ENCODE measurements at places on chromosomes 3 and 15.

DNA sequence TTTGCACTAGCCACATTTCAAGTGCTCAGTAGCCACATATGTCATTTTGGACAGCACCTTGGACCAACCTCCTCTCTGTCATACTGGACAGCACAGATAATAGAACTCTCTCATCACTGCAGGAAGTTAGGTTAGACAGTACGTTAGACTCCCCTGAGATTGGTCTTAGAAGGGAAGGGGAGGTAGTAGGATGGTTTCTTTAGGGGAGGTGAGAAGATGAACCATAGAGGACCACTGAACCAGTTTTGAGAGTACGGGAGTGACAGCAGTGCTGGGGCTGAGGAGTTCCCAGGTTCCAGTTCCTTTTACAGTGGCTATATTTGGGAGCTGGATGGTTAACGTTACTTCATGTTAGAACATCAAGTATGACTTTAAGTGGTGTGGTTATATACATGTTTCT lies 7.8 kb downstream of the LRCH3 start:
- no peaks in the 10 kb centered on the region for H3K36me3 ChIP-seq
- no peaks in the 10 kb centered on the region for H3K27me3 ChIP-seq
- peaks cover 2% of the 10 kb centered on the region for H3K4me1 ChIP-seq
- no peak overlapping the region for H3K4me3 ChIP-seq
- no peak for DNase-seq
- H3K27ac ChIP-seq = no peak overlapping the region

DNA sequence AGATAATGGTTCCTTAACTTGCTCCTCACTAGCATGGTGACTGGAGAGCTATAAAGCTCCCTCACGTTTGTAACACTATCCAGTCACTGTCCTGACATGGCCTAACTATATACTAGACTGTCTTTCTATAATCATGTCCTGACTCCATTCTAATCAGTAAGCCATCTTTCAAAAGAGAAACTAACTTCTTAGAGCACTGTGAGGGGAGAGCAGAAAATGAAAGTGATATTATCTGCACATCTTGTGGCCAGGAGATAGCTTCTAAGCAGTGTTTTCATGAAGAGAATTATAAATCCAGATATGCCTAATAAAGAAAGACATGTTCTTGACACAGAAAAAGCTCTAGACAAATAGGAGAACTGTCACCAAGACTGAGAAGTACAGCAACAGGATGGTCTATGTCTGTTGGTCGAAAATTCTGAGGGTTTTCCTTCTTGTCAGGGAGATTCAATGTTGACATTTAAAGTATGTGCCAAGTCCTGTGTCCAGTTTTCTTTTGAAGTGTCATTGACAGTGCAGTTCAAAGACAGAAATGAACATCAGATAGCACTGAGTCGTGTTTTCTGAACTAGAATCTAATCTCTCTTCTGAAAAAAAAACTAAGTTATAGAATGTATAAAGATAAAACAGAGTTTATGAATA lies 230.6 kb upstream of the PEX5L start:
- H3K4me3 ChIP-seq = no peak overlapping the region
- H3K27ac ChIP-seq = no peak overlapping the region
- no peak for DNase-seq
- no peaks in the 10 kb centered on the region for H3K4me1 ChIP-seq
- H3K36me3 ChIP-seq = no peaks in the 10 kb centered on the region

GRCh38 chr3:153960458-153961074 lies 160.6 kb upstream of the ARHGEF26 start:
- no peaks in the 10 kb centered on the region for H3K36me3 ChIP-seq
- no peaks in the 10 kb centered on the region for H3K4me1 ChIP-seq
- no peak for DNase-seq
- H3K4me3 ChIP-seq = no peak overlapping the region

DNA sequence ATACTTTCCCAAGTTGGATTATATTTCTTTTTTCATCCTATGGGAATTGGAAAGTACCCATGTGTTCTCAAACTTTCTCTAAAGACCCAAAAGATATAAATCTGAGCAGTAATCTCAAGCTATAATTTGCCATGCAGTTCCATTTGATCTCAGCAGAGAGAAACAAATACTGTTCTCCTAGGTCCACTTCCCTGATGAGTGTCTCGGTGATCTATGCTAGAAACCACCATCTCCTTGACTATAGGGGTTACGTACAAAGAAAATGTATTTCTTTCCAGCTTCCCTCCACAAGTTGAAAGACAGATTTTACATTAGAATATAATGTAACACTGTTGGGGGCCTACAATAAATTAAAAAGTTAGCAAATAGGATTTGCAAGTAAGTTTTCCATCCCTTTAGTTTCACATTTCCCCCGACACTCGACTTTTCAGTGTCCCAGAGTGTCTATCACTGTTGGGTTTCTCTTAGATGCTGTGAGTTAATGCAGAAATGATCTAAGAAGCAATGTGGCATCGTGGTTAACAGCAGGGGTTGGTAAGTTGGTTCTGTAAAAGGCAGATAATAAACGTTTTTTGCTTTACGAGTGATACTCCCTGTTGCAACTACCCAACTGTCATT lies 465.1 kb upstream of the CFAP20DC start:
- H3K4me3 ChIP-seq = no peak overlapping the region
- H3K4me1 ChIP-seq = no peaks in the 10 kb centered on the region
- peak; percentile 31 for DNase-seq
- no peak overlapping the region for H3K27ac ChIP-seq
- H3K36me3 ChIP-seq = no peaks in the 10 kb centered on the region

DNA sequence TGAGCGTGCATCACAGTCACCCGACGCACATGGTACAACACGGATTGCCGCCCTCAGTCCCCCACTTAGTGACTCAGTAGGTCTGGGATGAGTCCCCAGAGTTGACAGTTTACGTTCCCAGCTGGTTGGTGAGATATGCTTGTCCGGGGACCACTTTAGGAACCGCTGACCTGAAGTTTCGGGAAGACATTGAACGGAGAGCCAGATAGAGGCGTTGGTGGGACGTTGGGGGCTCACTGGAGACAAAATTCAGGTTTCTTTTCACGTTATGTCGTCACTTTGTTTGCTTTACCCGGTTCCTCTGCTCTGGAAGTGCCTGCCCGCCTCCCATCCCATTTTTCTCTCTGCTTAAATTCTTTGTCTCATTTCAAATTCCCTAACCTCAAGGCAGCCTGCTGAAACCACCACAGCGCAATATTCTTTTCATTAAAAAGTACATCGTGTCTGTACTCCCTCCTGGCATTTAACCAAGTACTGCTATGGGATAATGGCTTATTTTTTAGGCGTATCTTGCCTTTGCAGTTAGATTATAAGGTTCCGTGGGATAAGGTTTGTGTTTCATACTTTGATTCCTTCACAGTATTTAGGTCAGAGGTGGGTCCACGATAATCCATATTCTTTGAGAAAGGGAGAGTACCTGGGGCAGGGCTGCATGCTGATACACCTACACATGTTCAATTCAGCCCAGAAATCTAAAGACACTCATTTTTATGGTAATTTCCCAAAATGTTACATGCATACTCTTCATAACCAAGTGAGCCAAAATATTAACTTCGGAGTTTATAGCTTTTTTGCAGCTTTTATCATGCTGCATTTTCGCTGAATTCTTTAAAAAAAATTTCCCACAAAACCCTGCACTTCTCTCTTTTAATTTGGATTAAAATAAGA lies 921 bp downstream of the LMLN start:
- peaks cover 9% of the 10 kb centered on the region for H3K4me1 ChIP-seq
- H3K27me3 ChIP-seq = peaks cover 3% of the 10 kb centered on the region
- peaks cover 12% of the 10 kb centered on the region for H3K36me3 ChIP-seq
- no peak overlapping the region for H3K27ac ChIP-seq
- DNase-seq = no peak
- peak overlapping the region; percentile 61 for H3K4me3 ChIP-seq

DNA sequence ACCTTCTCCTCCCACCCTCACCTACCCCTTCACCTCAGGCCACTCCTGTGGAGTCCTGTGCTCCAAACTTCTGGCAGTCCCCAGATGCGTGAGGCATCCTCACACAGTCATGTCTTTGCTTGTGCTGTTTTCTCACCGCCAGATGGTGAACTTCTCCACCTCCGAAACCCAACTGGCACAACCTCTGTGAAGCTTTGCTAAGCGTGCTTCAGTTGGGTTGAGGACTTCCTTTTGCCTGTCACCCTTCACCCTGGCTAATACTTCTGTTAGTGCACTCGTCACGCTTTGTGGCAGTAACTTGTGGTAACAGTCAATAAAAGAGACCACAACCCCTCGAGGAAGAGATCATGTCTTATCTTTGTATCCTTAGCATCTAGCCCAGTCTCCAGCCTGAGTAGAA lies 42.0 kb upstream of the SKOR1 start:
- H3K4me1 ChIP-seq = peaks cover 49% of the 10 kb centered on the region
- peak overlapping the region; percentile 98 for H3K27ac ChIP-seq
- DNase-seq = peak; percentile 95
- peak overlapping the region; percentile 32 for H3K4me3 ChIP-seq
- no peaks in the 10 kb centered on the region for H3K27me3 ChIP-seq

DNA sequence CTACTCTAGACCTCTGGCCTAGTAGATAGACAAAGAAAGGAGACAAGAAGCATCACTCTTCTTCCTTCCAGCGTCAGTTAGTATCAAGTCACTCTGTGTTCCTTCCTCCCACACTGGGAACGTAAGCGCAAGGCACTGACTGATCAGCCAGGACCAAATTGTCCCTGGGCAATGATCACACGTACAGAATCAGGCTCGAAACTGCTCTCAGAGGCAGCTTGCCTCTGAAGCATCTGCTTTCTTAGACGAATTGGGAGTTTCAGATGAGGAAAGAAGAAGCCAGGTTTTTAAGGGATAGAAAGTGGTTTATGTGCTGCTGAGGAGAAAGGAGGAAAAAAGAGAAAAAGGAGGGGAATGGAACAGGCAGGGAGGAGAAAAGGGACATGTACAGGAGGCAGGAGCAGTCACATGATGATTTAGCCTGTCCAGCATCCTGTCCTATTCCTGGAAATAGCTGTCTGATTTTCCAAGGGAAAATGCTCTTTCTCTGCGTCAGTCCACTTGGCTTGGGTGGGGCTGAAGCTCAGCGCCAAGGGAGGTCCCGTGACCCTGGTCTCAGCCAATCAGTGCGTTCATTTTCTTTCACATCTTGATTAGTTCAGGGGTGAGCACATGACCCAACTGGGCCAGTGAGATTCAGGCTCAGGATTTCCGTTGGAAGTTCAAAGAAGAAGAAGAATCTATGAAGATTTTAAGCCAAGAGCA lies 102.0 kb upstream of the PRICKLE2 start:
- no peak overlapping the region for H3K4me3 ChIP-seq
- no peak overlapping the region for H3K27ac ChIP-seq

GRCh38 chr3:167840247-167840646 lies 104.7 kb downstream of the SERPINI1 start:
- H3K36me3 ChIP-seq = no peaks in the 10 kb centered on the region
- H3K4me1 ChIP-seq = no peaks in the 10 kb centered on the region
- no peak overlapping the region for H3K27ac ChIP-seq
- H3K4me3 ChIP-seq = no peak overlapping the region

- DNase-seq = no peak
- no peak overlapping the region for H3K4me3 ChIP-seq
- no peaks in the 10 kb centered on the region for H3K36me3 ChIP-seq
- H3K27ac ChIP-seq = no peak overlapping the region
- no peaks in the 10 kb centered on the region for H3K27me3 ChIP-seq
Measured at GRCh38 chr15:87907676-87908446, 348.7 kb downstream of the NTRK3 start.

DNA sequence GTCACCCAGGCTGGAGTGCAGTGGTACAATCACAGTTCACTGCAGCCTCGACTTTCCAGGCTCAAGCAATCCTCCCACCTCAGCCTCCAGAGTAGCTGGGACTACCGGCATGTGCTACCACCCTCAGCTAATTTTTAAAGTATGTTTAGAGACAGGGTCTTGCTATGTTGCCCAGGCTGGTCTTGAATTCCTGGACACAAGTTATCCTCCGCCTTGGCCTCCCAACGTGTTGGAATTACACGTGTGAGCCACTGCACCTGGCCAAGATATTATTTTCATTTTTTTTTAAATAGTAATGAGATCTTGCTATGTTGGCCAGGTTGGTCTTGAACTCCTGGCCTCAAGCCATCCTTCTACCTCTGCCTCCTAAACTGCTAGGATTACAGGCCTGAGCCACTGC lies 4.4 kb upstream of the MPI start:
- no peaks in the 10 kb centered on the region for H3K36me3 ChIP-seq
- no peaks in the 10 kb centered on the region for H3K27me3 ChIP-seq
- DNase-seq = no peak

DNA sequence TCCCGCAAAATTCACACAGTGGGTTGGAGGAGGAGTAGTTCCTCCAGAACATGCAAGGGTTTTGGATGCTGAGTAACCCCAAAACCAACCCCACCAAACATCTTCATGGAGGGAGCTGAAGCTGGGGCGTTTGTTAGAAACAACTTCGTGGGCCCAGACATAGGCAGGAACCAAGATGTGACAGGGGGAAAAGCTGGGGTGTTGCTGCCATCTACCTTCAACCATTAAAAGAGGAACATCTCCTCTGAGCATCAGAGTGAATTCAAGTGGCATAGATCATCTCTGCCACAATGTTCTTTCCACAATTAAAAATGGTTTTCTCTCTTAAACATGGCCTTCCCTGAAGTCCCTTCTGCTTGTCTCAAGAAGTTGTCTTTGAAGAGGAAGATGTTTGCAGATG lies 20.5 kb downstream of the SIDT1 start:
- DNase-seq = no peak
- no peak overlapping the region for H3K27ac ChIP-seq
- H3K4me1 ChIP-seq = no peaks in the 10 kb centered on the region
- H3K27me3 ChIP-seq = no peaks in the 10 kb centered on the region

GRCh38 chr3:151093905-151094304 lies 8.4 kb downstream of the MED12L start:
- no peak overlapping the region for H3K4me3 ChIP-seq
- peaks cover 4% of the 10 kb centered on the region for H3K4me1 ChIP-seq
- H3K27ac ChIP-seq = no peak overlapping the region
- H3K27me3 ChIP-seq = no peaks in the 10 kb centered on the region
- H3K36me3 ChIP-seq = no peaks in the 10 kb centered on the region

GRCh38 chr3:129558772-129559564 lies 16.0 kb downstream of the H1-8 start:
- no peak for DNase-seq
- H3K36me3 ChIP-seq = peaks cover 69% of the 10 kb centered on the region

DNA sequence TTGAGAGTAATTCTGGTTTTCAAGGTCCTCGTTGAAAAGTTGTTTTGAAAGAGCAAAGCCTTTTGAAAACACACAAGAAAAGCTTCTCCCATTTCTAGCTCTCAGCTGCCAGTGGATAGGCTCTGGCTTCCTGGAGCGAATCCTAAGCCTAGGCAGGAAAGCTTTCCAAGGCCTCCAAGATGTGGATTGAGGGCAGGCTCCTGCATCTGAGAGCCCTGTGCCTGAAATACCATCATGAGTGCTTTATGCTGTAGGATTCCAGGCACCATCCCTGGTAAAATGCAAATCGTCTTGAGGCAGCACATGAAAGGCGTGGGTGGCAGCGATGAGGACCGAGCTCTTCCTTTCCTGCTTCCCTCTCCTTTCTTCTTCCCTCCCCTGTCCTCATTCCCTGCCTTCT lies 60.7 kb upstream of the CORO2B start:
- H3K36me3 ChIP-seq = no peaks in the 10 kb centered on the region
- DNase-seq = no peak
- H3K4me1 ChIP-seq = peaks cover 3% of the 10 kb centered on the region
- no peak overlapping the region for H3K27ac ChIP-seq
- H3K27me3 ChIP-seq = no peaks in the 10 kb centered on the region
- no peak overlapping the region for H3K4me3 ChIP-seq

GRCh38 chr3:176650478-176650877 lies 546.8 kb downstream of the TBL1XR1 start:
- no peaks in the 10 kb centered on the region for H3K36me3 ChIP-seq
- no peak overlapping the region for H3K4me3 ChIP-seq
- H3K27me3 ChIP-seq = no peaks in the 10 kb centered on the region
- H3K27ac ChIP-seq = no peak overlapping the region
- H3K4me1 ChIP-seq = no peaks in the 10 kb centered on the region
